ENCODE measurements at places on chromosomes 2 and 18. TPM values are rescaled to one million over a fixed set of nuclear protein-coding genes. Genes with fewer than 3 reads are reported as not detected.

- no peak for DNase-seq
Observed at GRCh38 chr2:144201868-144202468, 318.0 kb downstream of the ZEB2 start.

GRCh38 chr2:152097801-152098495 lies 896 bp downstream of the CACNB4 start:
- no peak for DNase-seq

DNA sequence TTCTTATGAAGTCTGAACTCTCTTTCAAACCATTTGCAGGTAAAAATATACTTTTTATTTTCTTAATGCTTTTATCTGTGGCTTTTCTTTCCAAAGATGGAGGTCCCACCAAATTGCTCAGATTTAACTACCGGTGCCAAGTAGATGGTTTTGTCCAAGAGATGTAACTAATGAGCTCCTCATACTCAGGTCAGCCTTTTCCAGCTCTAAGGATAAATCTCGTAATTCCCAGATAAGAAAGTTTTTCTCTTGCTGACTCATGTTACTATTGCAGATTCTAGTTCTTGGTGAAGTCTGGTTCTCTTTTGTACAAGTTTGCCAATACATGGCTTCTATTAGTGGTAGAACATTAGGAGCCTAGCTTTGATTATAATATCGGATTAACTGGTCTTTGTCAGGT lies 550.8 kb upstream of the ZNF804A start:
- no peak for DNase-seq

DNA sequence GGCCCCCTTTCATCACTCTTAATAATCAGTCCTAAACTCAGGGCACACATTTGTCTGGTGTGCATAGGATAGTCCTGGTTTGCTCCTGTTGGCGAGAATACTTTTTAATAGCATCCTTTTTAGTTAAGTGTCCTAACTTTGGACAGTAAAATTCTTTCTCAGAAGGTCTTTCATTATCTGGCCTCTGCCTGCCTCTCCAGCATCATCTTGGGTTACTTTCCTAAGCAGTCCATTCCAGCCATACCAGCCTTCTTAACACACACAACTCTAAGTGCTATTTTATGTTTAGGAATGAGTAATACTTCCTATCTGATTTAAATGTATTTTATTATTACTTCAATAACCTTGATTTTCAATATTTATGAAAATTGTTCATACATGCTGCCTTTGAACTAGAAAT lies 151.0 kb downstream of the ACOXL start:
- no peak for DNase-seq

- no peak for DNase-seq
Observed at GRCh38 chr2:172704072-172704936, 31.3 kb upstream of the RAPGEF4 start.

DNA sequence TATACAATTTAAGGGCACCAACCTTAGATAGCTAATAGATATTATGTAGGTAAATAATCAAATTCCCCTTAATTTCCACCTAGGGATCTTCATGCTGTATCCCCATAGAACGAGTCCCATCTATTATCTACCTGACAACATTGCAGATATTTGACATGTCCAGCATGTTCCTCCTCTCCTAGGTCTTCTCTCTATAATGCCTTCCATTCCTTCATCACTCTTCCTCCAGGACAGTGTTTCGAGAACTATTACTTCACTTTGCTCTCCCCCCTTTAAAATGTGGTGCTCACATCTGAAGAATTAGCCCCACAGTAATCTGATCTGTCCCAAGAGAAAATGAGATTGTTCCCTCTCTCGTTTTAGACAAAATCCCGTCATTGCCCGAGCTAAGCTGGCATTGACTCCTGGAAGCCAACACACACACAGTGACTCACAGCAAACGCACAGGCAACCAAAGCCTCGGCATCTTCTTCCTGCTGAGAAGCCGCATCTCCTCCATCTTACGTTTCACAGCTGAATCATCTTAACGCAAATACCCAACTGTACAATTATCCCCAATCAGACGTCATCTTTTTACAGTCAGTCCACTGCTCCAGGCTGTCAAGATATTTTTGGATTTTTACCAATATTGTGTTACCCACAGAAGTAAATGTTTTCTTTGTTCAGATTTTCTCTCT lies 162.9 kb upstream of the AGAP1 start:
- no peak for DNase-seq

Gene KIF3C
- 2.5 TPM for total RNA-seq

Gene FLACC1
- total RNA-seq: 3.4 TPM

Gene TRIB2
- total RNA-seq: 12.3 TPM

Data from natural killer cell treated with Interleukin-12 subunit alpha and Interleukin-12 subunit beta and Interleukin-15 and Interleukin-18, amount 100 ng/mL, for 72 hours (primary cell).